ENCODE measurements at places on chromosomes 6 and 20. TPM values are rescaled to one million over a fixed set of nuclear protein-coding genes. Genes with fewer than 3 reads are reported as not detected.

The PLCB4 gene
- 65.3 TPM for total RNA-seq

The FAM83C gene
- total RNA-seq = not detected

The RCAN2 gene
- total RNA-seq = 289 TPM

GRCh38 chr6:44659726-44660125 lies 272.2 kb downstream of the CDC5L start:
- no peak for ATAC-seq

GRCh38 chr6:166106076-166106686 lies 61.5 kb downstream of the TBXT start:
- ATAC-seq = peak; percentile 60

- no peak for ATAC-seq
These were observed 373.7 kb downstream of the BTBD3 start for GRCh38 chr20:12291386-12291785.

GRCh38 chr6:106981926-106982325 lies 7.4 kb upstream of the CD24 start:
- ATAC-seq = no peak

- no peak for ATAC-seq
These were observed 58.6 kb downstream of the SNAI1 start for GRCh38 chr20:50041246-50041873.

GRCh38 chr6:43914272-43915147 lies 144.5 kb downstream of the VEGFA start:
- ATAC-seq = no peak

GRCh38 chr6:43831191-43831590 lies 61.2 kb downstream of the VEGFA start:
- no peak for ATAC-seq

- ATAC-seq = no peak
These were observed 95.5 kb upstream of the LGSN start for GRCh38 chr6:63415286-63415685.

GRCh38 chr20:36717657-36718056 lies 28.2 kb downstream of the NDRG3 start:
- ATAC-seq = no peak

The ACSS1 gene
- 44.7 TPM for total RNA-seq

The LRRC1 gene
- total RNA-seq = 17.8 TPM

GRCh38 chr6:153729189-153729588 lies 309.9 kb upstream of the OPRM1 start:
- no peak for ATAC-seq

- ATAC-seq = no peak
These were observed 26.2 kb downstream of the AAR2 start for GRCh38 chr20:36262440-36262839.

DNA sequence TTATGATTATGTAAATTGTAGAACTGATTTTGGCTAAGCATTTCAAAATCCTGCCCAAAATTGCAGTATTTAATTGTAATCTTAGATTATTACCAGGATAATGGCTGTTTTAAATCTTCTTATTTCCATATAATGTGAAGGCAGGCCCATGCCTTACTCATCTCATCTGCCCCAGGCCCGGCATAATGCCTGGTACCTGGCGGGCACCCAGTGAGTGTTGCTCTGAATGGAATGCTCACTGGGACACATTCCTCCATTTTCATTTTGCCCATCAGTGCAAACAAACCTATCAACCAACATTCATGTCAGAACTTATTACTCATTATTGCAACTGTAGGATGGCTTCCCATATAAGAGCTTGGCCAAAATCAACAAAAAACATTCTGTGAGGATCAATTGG lies 22.8 kb downstream of the SAMD5 start:
- ATAC-seq = no peak

All from gastroesophageal sphincter (tissue), 4 donors.